Mesothelial cell of epicardium (in vitro differentiated cells): ENCODE measurements at places on chromosomes 5 and 9.

GRCh38 chr5:54148858-54149257, 161.5 kb downstream of the ARL15 start:
- DNase-seq = no peak

DNA sequence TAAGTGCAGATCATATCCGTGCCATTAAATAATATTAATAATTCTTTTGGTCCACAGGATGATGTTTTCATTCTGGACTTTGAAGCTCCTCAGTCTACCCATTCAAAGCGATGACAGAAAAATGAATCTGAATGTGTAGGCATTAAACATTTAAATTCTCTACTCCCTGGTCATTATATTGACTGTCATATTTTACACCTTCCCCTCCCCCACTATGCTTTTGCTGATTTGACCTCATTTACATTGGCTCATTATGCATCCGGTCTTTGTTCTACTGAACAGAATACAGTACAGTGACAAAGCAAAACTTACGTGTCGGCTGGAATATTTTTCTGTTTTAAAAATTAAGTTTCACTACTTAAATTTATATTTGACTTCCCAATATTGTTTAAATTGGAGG, 289.7 kb upstream of the TMEM161B start:
- no peak for DNase-seq

DNA sequence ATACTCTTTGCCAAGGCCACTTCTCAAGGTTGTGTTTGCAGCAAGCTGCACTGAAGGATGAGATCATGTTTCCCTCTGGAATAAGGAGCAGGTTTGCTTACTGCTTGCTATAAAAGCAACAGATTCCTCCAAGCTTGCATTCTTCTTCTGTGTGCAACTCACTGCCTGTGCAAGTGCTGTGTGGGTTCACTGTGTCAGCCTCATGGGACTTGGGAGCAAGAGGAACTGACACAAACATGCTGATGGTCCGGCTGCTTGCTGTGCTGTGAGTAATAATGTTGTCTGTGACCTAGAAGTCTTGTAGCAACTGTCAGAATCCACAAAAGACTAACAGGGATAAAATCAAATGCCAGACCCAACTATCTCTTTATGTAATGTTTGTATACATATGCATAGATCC, 33.6 kb upstream of the SHC3 start:
- DNase-seq = no peak

DNA sequence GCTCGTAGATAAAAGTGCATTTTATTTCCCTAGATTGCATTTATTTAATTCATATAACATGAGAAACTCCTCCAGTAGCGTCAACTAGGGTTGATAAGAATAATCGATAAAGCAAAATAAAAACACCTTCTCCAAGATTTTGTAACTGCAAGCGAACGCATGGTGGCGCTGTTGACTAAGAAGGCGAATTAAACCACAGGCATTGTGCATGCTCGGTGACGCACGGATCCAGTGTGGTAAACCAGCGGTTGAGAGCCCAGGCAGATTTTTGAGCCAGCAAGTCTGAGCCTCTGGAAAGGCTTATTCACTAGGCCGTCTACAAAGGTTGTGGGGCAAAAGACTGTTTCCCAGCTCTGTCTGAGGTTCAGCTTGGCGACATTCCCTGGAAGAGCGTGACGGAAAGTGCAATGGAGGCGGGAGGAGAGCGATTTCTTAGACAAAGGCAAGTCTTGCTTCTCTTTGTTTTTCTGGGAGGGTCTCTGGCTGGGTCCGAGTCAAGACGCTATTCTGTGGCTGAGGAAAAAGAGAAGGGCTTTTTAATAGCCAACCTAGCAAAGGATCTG, at the start of gene PCDHB3:
TSS of gene PCDHB3 (plus strand) at position 231 of the 563 bp plus-strand sequence. CDS start at position 408, 177 bp downstream.
- DNase-seq = no peak

GRCh38 chr5:58080573-58080972, 379.3 kb downstream of the PLK2 start:
- DNase-seq = no peak

GRCh38 chr5:119302916-119303897, 52.6 kb upstream of the TNFAIP8 start:
- no peak for DNase-seq

GRCh38 chr9:15211815-15212495, 95.1 kb downstream of the TTC39B start:
- DNase-seq = no peak
